ENCODE measurements at places on chromosomes 12 and 14.

- DNase-seq: peak; percentile 74
Measured at GRCh38 chr12:4855121-4855924, 54.4 kb upstream of the KCNA1 start.

DNA sequence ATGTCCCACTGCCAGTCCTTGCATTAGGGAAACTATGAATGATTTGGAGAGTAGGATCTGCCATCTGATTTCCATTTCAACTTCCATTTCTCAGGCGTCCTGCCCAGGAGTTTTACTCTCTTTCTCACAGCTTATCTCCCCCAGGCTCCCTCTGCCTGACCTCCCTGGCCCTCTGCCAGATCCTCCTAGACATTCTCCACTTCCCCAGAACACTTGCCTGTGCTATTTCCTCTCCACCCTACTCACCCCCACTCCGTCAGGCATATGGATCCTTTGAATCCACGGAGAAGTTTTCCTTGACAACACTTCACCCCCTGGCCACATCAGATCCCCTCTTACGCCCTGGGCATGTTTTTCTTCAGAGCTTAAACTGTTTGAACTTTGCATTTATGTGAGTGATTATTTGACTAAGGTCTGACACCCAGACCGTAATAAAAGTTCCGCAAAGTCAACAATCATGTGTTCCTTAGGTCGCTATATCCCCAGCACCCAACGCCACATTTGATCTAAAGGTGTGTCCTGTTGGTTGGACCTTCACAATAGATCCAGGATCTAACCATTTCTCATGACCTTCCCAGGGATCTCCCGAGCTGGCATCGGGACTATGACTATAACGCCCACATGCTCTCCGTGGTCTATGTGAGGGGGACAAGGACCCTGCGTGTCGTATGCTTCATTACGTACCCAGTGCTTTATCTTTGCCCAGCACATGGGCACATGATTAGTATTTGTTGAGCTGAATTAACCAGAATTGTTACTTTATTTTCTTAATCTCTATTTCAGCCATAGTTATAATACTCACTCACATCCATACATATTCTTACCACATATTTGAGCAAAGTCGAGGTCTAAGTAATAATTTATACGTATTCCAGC is 255.8 kb upstream of the FOXN3 start:
- DNase-seq: no peak

DNA sequence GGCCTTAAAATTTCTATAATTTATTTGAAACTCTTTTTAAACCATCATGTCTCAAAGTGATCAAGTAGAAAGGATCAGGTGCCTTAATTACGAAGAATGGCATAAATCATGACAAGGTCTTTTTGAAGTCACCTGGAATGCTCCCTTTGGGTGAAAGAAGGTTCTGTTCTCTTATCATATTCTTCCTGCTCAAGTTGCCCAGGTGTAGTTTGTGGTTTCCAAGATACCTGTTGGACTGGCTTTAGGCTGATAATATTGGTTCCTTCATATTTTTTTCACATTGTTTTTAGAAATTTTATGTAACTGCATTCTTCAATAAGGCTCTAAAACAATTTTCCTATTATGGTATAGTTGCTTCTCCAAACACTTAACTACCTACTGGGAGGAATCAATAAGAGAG is 29.2 kb downstream of the RASSF3 start:
- DNase-seq: no peak

GRCh38 chr14:102633906-102634595 is 41.6 kb downstream of the RCOR1 start:
- no peak for DNase-seq

DNA sequence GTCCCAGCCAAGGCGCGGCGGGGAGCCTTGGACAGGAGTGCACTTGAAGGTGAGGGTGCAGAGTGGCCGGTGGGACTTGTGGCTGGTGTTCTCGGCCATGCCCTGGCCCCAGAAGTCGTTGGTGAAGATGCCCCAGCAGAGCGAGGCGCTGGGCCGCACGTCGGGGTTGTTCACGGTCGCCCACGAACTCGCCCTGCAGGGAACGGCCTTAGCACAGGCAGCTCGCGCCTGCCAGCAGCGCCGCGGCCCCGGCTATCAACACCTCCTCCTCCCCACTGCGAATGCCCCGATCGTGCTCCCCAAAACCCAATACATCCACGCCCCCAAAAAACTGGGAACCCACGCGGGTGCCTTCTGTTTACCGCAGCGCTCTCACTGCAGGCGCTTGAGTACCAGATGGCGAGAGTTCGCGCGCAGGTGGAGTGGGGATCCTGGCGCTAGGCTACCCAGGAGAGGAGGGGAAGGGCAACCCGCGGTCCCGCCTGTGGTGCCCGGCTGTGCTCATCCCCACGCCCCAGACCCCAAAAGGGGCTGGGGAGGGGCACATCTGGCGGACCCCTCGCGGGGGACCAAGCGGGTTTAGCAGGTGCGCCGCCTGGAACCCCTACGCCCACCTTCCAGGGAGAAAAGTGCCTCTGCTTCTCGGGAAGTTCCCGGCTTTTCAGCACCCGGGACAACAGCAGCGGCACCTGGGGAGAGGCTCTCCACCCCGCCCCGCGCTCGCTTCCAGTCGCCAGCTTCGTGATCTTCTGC is 386.3 kb upstream of the TMTC1 start:
- no peak for DNase-seq

DNA sequence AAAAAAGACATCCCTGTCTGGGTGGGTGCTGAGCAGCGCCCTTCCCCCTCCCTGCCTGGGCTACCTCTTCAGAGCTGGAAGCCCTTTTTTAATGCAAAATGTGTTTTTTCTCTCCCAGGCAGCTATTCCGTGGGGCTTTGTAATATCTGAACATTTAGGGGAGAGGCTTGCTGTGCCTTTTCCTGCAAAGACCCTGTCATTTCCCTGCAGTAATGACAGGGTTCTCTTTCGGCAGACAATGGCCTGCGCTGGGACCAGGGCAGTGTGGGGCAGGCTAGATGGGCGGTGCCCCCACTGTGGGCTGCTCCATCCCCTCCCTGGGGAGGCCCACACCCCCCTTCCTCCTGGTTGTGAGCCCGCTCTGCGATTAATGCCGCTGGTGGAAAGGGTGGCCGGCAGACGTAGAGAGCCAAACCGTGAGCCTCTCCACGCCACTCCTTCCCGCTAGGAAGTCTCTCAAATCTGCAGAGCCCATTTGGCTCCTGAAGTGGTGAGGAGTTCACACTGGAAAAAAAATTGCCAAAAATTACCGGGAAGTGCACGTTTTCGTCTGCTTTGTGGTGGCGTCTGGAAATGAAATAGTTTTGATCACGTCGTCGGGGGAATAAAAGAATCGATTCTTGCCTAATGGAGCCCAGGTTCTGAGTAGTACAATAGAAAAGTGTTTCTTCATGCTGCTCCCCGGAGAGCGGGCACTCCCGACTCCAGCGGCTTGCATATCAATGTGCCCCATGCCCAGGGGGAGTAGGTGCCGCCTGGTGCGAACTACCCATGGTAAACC is 31.5 kb downstream of the KIF26A start:
- no peak for DNase-seq

DNA sequence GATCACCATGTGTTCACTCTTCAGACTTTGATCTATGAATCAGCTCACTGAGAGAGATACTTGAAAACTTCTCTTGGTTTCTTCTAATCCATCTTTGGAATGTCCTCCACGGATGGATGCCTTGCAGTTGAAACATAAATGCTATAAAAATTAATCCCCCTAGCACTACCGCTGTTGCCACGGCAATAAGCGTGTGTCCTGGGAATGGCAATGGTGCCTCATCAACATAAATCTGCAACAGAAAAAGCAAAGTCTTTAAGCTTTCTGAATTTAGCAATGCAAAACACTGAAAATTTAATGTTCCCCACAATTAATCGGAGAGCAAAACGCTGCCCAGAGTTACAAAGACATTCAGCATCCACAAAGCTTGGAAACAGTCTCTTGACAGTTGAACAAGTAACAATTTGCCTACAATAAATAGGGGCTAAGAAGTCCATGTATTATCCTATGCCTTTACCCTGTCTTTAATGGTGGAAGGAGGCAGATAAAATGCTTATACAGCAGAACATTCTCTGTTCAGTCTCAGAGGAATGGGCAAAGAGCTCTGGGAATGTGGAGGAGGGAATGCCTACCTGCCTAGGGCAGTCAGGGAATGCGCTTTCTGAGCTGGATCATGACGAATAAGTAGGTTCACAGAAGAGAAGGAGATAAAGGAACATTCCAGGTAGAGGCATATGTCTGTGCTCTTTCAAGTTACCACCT is 70.9 kb upstream of the PPP4R3A start:
- no peak for DNase-seq

- no peak for DNase-seq
Measured at GRCh38 chr14:73465823-73466532, 7.6 kb upstream of the NUMB start.

DNA sequence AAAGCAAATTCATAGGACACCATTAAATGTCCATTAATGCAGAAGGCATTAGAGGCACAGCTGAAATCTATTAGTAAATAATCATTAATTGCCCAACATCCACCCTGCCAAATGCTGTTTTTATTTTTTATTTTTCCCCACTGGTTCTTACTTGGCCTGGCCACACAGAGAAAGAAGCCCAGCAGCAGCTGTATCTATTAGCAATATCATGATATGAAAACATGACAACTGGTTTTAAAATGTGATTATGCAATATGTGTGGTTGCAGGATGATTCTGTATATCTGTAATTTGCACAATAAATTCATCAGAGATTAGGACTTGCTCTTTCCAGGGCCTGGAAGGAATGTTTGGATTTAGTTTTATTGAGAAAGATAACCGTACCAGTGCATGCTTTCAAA is 44.9 kb downstream of the SIX6 start:
- no peak for DNase-seq

DNA sequence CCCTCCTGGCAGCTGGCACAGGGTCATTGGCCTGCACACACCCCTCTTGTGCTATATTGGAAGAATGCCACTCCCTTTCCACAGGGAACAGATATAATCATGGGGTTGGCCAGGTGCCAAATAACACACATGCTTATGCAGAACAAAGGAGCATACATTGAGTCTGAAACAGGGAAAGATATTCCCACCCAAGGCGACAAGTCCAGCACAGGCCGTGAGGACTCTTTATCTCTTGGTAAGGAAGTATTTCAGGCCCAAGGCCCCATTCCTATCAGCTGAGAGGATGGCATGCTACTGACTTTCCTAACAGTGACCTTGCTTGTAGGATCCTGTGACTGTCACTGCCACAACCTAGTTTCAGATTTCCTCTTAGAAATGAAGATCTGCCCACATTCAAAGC is 59.0 kb upstream of the STXBP6 start:
- no peak for DNase-seq

- no peak for DNase-seq
Measured at GRCh38 chr12:71139153-71139735, 18.6 kb downstream of the TSPAN8 start.

GRCh38 chr14:69090187-69090789 is 62.6 kb downstream of the DCAF5 start:
- no peak for DNase-seq

- DNase-seq: no peak
Measured at GRCh38 chr12:124036657-124037109, 63.7 kb downstream of the ZNF664 start.

DNA sequence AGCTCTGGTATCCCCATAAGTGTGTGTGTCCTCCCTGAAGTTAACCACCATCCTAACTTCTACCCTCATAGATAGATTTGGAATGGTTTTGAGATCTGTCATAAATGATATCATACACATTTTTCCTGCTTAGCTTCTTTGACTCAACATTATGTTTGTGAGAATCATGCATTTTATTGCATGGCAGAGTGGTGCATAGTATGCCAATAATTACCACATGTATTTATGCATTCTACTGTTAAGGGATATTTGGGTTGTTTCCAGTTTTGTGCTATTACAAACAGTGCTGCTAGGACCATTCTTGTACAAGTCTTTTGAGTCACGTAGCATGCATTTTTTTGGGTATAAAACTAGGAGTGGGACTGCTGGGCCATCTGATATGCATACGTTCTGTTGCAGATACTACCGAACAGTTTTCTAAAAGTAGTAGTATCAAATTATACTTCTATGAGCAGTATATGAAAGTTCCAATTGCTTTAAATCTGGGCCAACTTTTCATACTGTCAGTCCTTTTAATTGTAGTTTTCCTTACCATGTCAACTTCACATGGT is 13.4 kb downstream of the GRIP1 start:
- no peak for DNase-seq

DNA sequence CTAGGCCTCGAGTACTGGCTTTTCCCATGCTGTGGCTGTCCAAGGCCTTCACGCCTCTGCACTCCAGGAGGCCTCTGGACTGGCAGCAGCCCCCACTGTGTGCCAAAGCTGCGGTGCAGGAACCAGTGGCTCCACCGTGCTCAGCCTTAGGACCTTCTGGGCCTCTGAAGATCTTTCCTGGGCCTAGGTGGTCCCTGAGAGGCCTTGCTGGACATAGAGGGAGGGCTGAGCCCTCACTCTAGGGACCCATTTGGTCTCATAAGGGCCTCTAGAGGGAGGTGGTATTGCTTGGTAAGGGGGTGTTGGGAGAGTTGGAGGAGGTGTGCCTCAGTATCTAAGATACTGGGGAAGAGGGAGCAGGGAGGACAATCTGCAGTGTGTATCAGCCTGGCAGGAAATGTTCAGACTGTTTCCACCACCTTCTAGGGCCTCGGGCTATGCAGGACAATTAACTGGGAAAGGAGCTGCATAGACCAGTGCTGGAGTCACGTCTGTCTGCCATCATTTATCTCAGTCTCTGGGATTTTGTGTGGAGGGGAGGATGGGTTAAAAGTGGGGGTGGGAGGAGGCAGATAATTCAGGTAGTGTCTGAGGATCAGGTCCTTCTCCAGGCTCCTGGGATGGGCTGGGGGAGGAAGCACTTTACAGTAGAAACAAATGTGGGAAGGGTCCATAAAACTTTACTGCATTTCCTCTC is 2.9 kb downstream of the HOXC5 start:
- DNase-seq: no peak

GRCh38 chr14:90791486-90791885 is 24.7 kb downstream of the TTC7B start:
- DNase-seq: no peak

GRCh38 chr14:79668951-79669350 is 542.4 kb downstream of the DIO2 start:
- DNase-seq: peak; percentile 27

DNA sequence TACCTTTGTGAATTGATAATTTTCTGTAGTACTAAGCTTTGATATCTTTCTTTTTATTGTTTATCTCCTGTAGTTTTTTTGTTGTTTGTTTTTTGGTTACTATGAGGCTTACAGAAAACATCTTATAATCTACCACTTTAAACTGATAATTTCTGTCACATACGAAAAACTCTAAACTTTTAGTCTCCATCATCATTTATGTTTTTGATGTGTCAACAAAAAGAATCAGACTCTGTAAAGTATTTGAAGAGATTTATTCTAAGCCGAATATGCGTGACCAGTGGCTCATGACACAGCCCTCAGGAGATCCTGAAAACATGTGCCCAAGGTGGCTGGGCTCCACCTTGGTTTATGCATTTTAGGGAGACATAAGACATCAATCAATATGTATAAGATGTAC is 167.1 kb upstream of the ARHGAP5 start:
- no peak for DNase-seq

DNA sequence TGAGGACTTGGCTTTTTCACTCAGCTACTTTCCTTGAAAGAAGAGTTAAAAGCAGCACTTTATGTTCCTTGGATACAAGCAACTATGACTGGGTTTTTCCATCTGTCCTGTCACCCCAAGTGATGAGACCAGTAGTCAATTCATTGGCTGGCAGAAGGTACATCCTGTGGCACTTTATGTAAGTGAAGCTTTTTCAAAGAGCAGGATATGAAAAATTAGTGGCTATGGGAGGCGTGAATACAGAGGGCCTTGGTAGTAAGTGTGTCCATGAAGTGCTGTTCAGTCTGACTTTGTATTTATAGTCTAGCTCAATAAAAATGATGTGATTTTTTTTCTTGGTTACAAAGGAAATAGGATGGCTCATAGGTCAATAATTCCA is 68.8 kb downstream of the DRAM1 start:
- DNase-seq: no peak

- peak; percentile 18 for DNase-seq
Measured at GRCh38 chr14:23694949-23695663, 58.9 kb downstream of the DHRS2 start.

All from right renal cortex interstitium (tissue), 3 donors.